Urothelium cell line (cell line): ENCODE measurements at places on chromosomes 16 and 17.

DNA sequence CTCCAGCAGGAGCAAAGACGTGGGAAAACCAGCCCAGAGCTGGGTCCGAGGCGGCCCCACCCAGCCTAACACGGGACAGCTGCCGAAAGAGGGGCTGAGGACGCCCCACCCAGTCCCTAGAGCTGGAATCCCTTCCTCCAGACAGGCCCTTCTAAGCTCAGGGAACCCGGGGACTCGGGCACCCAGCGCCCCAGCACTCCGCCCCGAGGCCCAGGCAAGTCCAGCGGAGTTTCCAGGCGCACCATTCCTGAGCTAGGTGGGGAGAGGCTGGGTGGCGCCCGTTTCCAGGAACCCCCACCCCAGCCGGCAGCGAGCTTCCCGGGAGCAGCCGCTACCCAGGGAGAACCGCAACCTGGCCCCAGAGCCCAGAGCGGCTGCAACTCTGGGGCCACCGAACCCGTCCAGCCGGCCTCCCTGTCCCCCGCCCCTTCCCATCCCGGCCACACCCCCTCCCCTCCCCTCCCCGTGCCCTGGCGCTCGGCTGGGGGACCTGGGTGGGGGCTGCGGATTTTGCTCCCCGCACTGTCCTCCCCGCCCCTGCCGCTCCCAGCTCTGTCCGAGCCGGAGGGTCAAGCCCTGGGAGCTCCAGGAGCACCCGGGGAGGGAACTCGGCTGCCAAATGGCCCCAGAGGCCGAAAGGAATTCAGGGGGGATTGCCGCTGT is 536 bp downstream of the TMC6 start:
- peak; percentile 58 for DNase-seq

GRCh38 chr16:31253642-31254045 is 6.1 kb upstream of the ITGAM start:
- DNase-seq = no peak

DNA sequence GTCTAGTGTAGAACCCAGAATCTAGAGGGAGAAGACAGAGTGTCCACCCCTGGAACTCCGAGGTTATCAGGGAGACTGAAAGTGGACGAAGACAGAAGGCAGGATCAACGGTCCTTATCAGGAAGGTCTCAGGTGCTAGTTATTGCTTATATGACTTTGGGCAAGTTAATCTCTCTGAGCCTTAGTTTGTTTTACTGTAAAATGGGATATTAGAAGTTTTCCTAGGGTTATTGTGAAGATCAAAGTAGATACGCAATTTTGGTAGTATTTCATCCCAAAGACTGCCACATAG is 1.2 kb downstream of the RNF167 start:
- no peak for DNase-seq

GRCh38 chr17:18291718-18292540 is 22.9 kb downstream of the TOP3A start:
- DNase-seq = no peak

DNA sequence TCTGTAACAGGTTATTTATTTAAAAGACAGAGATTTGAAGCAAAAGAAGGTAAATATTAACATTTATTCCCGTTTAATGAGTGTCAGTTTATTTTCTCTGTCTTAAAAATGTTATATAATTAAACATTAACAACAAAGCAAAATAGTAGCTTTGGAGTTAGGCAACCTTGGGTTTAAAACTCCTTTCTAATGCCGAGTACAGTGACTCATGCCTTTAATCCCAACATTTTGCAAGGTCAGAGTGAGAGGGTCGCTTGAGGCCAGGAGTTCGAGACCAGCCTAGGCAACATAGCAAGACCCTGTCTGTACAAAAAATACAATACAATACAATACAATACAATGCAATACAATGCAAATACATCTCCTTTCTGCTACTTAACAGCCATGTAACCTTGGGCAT is 128.7 kb downstream of the CHD9 start:
- DNase-seq = no peak

DNA sequence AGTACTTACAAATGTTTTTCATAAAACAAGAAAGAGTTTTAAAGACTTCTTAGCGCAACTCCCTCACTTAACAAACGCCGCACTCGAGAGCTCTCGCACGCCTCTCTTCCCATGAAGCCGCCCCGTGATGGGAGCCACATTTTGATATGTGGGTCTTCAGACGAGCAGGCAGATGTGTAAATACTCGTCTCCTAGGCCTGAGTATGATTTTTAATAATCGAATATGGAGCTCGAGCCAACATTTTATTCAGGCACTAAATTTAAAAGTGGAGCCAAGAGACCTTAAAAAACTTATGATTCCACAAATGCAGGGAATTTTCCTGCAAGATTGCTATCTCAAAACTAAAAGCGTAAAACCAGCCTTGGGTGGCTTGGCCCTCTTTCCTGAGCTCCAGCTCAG is 55.4 kb downstream of the IRX6 start:
- no peak for DNase-seq

- peak; percentile 86 for DNase-seq
Observed at GRCh38 chr17:79026376-79027273, 2.7 kb downstream of the C1QTNF1 start.

- DNase-seq = no peak
Observed at GRCh38 chr17:5019475-5019956, 15.7 kb downstream of the SLC52A1 start.

- peak; percentile 93 for DNase-seq
Observed at GRCh38 chr17:44385287-44386181, 3.9 kb downstream of the ITGA2B start.

DNA sequence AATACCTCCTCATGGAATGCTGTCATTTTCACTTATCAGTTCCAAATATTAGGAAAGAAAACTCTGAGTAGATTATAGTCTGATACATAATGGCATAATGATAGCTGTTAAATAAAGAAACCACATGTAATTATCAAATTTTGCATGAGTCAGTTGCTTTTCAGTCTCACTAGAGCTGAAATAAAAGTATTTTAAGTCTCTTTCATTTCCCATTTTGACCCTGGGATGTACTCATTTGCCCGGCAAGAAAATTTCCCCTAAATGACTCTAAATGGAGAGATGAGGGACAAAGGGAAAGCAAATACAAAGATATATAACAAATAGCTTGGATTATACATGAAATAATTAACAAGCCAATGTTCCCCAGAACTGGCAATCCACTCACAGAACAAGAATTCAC is 47.9 kb upstream of the CPHXL start:
- DNase-seq = no peak

- DNase-seq = no peak
Observed at GRCh38 chr17:34852614-34853013, 108.6 kb downstream of the CCT6B start.

DNA sequence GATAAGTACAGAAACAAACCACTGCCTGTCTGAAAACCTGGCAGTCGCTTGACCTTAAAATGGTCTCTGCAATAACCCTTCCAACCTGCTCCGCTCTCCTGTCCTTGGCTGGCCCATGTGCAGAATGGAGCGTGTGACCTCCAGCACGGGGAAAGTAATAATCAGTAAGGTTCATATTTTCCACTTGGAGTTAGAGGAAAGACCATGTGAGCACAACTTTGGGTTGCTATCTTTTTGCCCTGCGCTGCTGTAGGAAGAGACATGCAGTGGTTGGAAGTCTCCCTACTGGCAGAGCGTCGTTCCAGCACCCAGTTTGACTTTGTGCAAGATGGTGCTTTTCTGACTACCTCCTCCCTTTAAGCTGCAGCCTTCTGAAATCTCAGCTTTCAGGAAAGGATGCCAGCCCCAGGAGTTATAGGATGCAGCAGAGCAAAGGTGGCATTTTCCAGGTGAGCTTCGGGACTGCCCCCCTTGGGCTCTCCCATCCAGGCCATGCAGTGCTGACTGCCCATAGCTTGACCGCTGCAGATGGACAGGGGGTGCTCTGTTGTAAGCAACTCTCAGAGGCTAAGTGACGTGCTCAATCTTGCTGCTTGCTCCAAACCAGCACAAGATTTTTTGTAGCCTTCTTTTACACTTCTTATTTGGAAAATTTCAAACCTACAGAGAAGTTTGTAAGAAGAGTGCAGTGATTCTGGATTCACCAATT is 110.7 kb upstream of the NOL11 start:
- no peak for DNase-seq

DNA sequence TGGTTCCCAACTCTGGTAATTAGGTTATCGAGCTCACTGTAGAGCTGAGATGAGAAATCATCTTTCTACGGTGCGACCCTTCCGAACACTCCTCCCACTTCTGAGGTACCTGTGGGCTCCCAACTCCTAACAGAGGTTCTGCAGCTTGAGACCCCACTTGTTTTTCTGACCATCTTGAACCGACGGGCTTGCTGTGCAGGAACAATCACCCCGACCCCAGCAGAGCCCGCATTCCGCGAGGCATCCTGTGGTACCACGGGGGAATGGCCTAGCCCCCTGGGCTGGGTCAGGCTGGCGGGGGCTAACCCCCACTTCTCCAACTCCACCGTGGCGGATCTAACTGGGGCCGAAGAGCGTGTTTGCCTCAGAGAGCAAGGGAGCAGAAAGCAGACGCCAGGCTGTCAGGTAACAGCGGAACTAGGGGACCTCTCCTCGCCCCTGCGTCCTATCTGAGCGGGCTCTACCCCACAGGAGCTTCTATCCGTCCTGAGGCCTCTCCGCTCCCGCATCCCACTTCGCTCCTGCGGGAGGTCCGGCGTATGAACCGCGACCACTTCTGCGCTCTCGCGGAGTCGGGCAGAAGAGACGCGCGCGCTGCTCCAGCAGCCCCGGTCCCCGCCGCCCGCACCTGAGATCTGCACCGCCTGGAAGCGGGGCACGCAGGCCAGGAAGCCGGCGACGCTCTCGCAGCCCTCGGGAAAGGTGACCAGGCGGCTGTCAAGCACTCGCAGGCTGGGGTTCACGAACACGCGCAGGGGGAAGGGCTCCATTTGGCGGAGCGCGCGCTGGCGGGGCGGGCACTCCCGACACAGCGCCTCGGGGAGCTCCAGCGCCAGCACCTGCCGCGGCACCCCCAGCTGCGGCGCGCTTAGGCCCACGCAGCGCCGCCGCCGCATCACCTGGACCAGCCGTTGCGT is 761 bp downstream of the PDF start:
- peak; percentile 52 for DNase-seq

DNA sequence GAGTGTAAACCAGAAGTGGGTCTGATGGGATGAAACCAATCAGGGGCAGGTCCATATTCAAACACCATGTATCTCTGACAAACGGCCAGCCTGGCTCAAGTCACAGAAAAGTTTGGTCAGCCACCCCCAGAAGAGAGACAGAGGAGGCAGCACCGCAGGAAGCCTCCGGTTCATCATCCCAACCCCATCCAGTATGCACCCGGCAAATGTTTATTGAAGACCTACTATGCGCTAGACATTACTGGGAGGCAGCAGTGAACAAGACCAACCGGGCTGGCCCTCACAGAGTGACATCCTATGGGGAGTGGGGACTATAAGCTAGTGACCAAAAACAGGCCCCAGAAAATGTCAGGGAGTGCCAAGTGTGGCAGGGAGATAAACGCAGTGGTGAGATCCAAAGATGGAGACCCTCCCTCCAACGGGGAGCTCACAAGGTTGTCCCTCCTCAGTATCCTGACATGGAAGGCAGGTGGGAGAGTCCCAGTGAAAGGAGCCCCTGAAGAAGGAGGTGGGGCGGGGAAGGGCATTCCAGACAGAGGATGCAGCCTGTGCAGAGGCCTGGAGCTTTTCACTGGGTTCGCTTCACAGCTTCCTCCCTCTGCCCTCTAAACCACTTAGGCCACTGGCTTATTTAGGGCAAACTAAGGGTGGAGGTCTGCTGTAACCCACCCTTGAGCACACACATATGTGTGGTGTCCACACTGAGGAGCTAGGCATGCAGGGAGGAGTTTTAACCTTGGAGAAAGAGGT is 2.0 kb downstream of the GSG1L start:
- DNase-seq = no peak

DNA sequence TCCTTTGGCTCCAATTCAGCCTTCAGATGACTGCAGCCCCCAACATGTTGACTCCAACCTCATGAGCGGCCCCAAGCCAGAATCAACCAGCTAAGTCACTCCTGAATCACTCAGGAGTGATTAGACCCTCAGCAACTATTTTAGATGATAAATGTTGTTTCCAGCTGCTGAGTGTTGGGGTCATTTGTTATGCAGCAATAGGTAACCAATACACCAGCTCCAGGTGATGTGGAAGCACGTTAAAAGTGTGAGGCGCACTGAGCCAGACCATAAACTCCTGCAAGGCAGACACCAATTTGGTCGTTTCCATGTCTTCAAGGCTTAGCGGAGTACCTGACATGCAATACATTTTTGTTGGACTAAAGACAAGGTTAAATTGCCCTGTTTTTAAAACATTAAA is 17.5 kb downstream of the COQ7 start:
- DNase-seq = no peak

DNA sequence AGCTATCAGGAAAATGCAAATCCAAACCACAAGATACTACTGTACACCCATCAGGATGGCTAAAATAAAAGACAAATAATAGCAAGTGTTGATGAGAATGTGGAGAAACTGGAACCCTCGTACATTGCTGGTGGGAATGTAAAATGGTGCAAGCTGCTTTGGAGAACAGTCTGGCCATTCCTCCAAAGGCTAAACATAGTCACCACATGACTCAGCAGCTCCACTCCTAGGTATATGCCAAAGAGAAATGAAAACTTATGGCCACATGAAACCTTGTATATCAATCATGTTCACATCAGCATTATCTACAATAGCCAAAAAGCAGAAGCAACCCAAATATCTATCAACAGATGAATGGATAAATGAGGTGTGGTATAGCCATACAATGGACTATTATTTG is 28.5 kb downstream of the VAC14 start:
- no peak for DNase-seq

GRCh38 chr16:47079860-47080259 is 63.9 kb downstream of the NETO2 start:
- DNase-seq = no peak

GRCh38 chr17:42667088-42667951 is 8.2 kb downstream of the TUBG2 start:
- DNase-seq = peak; percentile 64

DNA sequence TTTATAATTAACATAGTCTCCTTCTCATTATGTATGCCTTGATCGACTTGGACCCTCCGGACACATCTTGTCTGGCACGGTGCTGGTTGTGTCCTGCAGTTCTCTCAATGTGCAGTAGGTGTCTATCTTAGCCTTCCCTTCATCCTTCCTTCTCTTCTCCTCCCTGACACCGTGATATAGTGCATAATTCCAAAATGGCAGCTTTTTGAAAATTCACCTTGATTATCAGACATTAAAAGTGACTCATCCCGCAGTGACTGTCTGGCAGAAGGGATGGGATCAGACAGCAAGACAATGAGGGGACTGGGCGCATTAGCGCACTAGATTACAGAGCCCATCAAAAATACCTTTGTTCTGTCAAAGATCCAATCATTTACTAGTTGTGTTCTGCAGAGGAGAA is 70.0 kb upstream of the PMFBP1 start:
- DNase-seq = peak; percentile 55

- no peak for DNase-seq
Observed at GRCh38 chr16:54933281-54934011, 2.8 kb downstream of the IRX5 start.

GRCh38 chr17:75610103-75610984 is 22.7 kb downstream of the MYO15B start:
- DNase-seq = peak; percentile 54

DNA sequence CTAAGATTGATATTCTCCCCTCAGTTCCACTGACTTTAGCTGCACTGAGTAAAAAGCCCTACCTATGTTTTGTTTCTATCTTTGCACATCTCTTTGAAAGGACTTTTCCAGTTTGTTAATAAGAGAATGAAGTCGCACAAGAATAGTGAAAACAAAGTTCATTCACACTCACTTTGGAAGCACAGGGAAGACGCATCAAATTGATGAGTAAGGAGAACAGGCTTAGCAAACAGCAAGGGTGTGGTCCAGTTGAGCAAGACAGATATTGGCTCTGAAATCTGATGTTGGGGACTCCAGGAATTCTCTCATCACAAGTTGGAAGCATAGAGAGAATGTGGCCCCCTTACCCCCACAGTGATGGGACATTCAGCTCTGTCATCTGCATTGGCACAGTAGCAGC is 221.3 kb downstream of the CDH11 start:
- DNase-seq = no peak
